Neural crest cell (in vitro differentiated cells): ENCODE measurements at places on chromosomes 2 and 18.

GRCh38 chr18:62979900-62980299 is 264.6 kb downstream of the PHLPP1 start:
- DNase-seq, result no peak

- DNase-seq, result no peak
These were observed 193.8 kb downstream of the ANKRD30B start for GRCh38 chr18:14941792-14942191.

DNA sequence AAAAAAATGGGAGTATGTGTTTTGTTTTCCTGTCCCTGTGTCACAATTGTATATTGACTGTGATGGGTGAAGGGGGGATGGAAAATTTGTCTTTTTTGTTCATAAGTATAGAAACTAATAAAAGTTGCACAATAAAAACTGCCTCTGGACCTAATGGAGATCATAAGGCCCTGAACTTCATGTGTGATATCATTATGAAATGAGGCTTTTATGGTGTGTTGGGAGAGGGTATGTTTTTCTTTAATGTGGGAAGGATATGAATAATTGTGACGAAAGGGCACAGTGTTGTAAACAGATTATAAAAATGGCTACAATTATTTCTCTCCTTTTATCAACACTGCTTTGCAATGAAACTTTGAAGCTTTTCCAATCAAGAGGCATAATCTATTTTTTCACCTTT is 1889.3 kb upstream of the CELF4 start:
- DNase-seq, result no peak

- DNase-seq, result no peak
These were observed 3.7 kb upstream of the ATG16L1 start for GRCh38 chr2:233247744-233248143.

- DNase-seq, result no peak
These were observed 10.4 kb downstream of the TMEFF2 start for GRCh38 chr2:192184349-192184748.

DNA sequence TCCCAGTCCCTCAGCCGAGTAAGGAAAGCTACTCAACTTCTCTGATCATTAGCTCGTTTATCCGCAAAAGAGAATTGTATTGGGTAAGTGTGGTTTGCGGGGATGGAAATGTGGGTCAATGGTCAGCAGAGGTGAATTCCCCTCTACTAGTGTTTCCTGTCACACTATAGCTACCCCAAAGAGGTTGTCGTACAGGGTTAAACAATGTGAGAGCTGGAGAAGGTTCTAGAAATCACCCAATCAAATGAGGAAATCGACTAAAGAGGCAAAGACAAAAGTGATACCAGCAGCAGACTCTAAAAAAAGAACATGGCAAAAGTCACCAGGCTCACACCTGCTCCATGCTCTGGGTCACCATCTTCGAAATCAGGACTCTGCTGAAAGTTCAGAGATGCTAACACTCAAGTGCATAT is 144.7 kb upstream of the ITGA4 start:
- no peak for DNase-seq

- no peak for DNase-seq
These were observed 44.3 kb downstream of the SNRPD1 start for GRCh38 chr18:21656402-21656801.
